MV-4-11 (cell line): ENCODE measurements at places on chromosomes 6 and 20.

- peak; percentile 86 for DNase-seq
Observed at GRCh38 chr6:137734875-137735182, 132.2 kb upstream of the TNFAIP3 start.

GRCh38 chr6:132570221-132570777, at the start of gene TAAR6:
TSS of gene TAAR6 (plus strand) at chr6:132570322. CDS start at chr6:132570322, 0 bp downstream.
- DNase-seq = no peak

DNA sequence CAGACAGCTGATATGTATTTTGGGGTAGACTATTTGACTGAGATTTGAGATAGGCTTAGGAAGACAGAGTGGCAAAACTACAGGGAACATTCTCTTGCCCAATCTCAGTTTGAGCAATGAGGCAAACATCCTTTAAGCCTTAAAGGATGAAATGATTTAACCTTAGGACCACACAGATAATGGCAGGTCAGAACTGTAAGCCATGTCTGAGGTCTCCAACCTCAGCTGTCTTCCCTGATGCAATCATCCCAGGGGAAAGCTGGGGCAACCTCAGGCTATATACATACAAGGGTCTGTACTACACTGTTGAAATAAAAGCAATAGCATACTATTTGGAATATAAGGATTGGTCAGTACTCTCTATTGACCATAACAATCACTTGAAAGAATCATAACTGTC, 83.8 kb upstream of the NUP153 start:
- DNase-seq = no peak

GRCh38 chr6:103367212-103367611, 1492.5 kb downstream of the HACE1 start:
- DNase-seq = no peak

GRCh38 chr6:153028286-153028685, 25.8 kb upstream of the MTRF1L start:
- no peak for DNase-seq

- DNase-seq = no peak
Observed at GRCh38 chr6:6346427-6347023, 26.1 kb upstream of the F13A1 start.

DNA sequence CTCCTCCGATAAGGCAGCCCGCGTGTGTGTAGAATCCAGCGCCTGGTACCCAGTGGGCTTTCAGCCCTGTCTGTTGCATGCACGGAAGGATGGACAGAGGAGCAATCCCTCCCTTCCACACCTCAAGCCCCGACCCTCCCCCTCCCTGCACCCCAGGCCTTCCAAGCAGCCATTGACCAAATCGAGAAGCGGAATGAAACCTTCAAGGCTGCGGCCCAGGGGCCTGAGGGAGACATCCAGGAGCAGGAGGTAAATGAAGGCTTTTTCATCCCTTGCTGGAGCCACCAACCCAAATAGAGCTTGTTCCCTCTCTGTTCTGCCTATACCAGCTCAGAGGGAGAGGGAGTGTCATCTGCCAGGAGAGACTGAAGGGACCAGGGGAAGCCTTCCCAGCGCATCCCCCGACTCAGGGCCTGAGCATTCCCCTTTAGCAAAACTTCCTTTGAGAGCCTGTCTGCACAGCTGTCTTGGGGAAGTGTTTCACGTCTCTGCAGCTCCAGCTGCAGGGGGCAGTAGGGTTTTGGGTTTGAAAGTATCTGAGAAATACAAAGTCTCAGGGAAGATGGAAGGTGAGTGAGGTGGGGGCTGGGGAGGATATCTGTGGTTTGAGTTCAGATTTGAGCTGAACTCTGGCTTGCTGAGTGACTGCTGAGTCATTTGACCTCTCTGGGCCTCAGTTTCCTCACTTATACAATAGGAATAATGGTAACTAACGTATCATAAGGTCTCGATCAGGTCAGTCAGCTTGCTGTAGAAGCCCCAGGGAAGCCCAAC, 16.1 kb downstream of the FGD2 start:
- peak; percentile 66 for DNase-seq

GRCh38 chr20:20782231-20782630, 69.8 kb upstream of the RALGAPA2 start:
- DNase-seq = no peak

DNA sequence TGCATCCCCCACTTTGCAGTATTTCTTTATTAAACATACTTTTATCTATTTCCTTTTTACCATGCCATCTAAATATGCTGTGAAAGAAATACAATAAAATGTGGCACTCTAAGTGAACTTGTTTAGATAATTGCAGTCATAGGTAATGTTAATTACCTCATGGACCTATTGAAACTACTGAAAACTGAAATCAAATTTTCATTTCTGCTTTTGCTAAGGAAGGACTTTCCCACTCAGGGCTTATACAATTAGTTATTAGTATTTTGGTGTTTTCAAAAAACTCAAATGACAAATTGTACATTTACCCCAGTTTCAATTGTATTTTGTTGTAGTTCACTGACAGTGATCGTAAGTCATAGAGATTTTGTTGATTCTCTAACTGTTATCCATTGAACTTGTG, 88.4 kb downstream of the ID4 start:
- DNase-seq = no peak

GRCh38 chr6:32867022-32867477, 13.1 kb downstream of the PSMB9 start:
- no peak for DNase-seq

- DNase-seq = no peak
Observed at GRCh38 chr20:6213311-6213710, 90.5 kb upstream of the FERMT1 start.

- DNase-seq = no peak
Observed at GRCh38 chr20:728256-728944, 39.9 kb downstream of the SLC52A3 start.

- peak; percentile 95 for DNase-seq
Observed at GRCh38 chr20:58691773-58692578, 624 bp upstream of the NPEPL1 start.

DNA sequence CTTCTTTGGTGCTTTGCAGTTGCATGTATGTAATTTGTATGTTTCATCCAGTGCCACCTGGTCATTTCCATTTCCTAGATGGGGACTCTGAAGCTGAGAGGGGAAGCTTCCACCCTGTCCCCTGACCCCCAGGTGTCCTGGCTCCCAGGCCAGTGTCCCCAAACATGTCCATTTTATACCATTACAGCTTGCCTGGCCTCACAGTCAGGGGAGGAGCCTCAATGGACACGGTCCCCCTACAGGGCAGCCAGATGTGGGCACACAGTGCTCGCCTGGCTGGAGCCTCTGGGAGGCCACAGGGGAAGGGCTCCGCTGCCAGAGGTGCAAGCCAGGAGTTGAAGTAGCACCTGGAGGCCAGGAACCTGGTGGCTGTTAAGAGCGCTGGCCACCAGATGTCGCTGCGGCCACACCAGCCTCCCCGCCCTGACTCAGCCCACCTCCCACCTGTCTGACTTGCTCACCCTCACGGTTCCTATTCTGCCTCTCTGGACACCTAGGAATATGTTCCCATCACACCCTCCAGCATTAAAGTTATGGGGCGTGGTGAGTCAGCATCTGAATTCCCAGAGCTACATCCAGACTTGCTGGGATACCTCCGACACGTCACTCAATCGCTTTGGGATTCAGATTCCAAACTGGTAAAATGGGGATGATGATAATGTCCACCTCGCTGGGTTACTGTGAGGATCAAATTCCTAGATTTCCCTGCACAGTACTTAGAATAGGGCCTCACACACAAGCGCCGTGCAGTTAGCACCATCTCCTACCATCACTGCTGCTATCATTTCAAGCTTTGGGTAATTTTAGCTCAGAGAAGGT, 107.4 kb downstream of the SULF2 start:
- DNase-seq = no peak
